Activated CD8-positive, alpha-beta memory T cell treated with anti-CD3 and anti-CD28 coated beads for 24 hours (primary cell): ENCODE measurements at places on chromosomes 4 and X.
A peak's percentile ranks its signal among the peaks of the same experiment; 100 is the strongest.

- no peak for DNase-seq
Measured at GRCh38 chrX:78712336-78712735, 35.2 kb upstream of the LPAR4 start.

GRCh38 chr4:185464183-185464582 is 7.3 kb downstream of the CCDC110 start:
- no peak for DNase-seq

- peak; percentile 85 for DNase-seq
Measured at GRCh38 chrX:153926858-153927671, 1.0 kb upstream of the ARHGAP4 start.

DNA sequence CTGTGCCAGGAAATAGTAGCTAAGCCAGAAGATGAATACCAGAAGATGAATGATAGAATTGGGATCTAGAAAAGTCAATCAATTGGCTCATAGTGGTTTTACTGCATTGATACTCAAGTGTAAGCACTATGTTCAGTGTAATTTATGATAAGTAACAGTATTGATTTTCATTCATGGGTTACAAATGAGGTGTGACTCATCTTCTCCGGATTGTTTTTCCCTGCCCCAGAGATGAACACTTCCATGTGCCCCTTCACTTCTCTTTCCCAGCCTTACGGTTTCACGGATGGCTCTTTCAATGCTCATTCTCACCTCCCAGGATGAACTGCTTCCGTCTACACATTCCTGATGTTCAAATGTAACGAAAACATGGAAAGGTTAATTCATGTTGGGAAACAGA is 9.8 kb upstream of the GUCY1B1 start:
- no peak for DNase-seq

- DNase-seq, result no peak
Measured at GRCh38 chr4:185276036-185276435, 66.6 kb downstream of the SNX25 start.

DNA sequence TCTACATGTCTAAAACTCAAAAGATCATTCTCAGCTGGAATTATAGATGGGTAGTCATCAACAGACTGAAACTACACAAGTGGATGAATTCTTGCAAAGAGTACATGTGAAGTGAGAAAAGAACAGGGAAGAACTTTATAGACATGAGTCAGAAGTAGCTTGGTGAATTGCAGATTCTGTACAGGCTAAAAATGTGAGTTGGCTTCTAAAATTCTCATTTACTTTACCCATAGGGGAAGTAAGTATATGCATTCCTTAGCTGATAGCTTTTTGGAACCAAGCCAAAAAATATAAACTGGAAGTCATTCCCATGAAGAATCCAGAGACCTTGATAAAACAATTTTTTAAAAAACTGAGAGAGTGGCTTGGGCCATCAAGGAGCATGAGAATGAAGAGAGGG is 584.2 kb upstream of the FTHL17 start:
- no peak for DNase-seq

- DNase-seq, result no peak
Measured at GRCh38 chr4:98685225-98686042, 27.0 kb upstream of the TSPAN5 start.

DNA sequence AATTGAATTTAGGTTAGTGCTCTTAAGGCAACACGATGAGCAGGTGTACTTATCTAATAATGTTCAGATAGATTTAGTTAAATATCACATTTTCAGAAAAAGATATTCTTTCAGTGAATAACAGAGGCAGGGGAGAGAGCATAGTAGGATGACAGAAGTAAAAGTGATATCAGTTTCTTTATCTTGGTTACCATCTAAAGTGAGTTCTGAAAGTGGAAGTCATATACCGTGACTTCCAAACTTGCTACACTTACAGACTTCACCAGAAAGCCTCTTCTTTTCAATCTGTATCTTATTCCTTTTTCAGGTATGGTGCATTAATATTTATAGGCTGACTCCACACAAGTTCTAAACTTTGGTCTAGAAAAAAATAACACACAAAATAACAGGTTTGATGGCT is 124.9 kb downstream of the POU4F2 start:
- no peak for DNase-seq

DNA sequence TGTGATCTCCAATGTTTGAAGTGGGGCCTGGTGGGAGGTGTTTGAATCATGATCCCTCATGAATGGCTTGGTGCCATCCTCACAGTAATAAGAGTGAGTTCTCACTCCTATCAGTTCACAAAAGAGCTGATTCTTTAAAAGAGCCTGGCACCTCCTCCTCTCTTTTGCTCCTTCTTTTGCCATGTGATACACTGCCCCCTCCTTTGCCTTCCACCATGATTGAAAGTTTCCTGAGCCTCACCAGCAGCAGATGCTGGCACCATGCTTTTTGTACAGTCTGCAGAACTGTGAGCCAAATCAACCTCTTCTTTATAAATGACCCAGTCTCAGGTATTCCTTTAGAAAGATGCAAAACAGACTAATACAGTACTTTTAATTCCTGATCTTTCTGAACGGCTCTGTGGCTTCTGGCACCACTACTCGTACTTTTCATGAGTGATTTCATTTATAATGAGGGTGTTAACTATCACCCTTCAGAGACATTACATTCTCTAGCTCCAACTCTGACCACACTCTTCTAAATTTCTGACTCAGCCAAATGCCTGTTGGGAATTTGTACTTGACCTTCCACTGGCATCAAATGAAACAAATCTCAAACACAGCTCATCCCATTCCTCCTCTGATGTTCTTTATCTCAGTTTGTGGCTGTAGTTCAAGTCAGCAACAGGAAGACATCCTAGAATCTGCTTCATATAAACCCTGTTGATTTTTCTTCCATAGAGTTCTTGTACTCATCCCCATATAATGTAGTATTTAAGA is 4.2 kb downstream of the UFSP2 start:
- no peak for DNase-seq

GRCh38 chr4:80265571-80266252 is 752 bp upstream of the FGF5 start:
- DNase-seq, result no peak

GRCh38 chr4:1310031-1310795 is 20.5 kb downstream of the MAEA start:
- no peak for DNase-seq

- no peak for DNase-seq
Measured at GRCh38 chrX:46912098-46912602, at the start of gene JADE3. Gene JADE3, plus strand, starts transcription at chrX:46912421. Its CDS starts 72,474 bp downstream, at chrX:46984895.

DNA sequence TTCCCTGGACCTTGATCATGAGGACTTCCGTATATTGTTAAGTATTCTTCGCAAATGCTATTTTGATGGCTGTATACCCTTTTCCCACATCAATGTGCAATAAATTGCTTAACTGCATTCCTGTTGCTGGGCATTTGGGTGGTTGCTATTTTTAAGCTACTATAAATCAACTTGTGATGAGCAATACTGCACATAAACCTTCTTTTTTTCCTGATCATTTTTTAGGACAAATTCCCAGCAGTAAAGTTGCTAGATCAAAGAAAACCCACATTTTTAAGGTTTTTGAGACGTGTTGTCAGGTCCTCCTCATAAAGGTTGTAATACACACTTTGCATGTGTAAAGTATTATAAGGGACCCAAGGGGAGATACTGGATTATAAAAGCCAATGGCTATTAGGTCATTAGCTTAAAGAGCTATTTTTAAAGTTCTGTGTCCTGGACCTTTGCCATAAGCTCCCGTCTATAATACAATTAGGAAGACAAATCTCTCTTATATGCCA is 35.6 kb downstream of the LIMCH1 start:
- no peak for DNase-seq
